ENCODE measurements at places on chromosomes 6 and 20.

GRCh38 chr6:107689951-107690642 lies 134.0 kb downstream of the SCML4 start:
- no peak for DNase-seq

DNA sequence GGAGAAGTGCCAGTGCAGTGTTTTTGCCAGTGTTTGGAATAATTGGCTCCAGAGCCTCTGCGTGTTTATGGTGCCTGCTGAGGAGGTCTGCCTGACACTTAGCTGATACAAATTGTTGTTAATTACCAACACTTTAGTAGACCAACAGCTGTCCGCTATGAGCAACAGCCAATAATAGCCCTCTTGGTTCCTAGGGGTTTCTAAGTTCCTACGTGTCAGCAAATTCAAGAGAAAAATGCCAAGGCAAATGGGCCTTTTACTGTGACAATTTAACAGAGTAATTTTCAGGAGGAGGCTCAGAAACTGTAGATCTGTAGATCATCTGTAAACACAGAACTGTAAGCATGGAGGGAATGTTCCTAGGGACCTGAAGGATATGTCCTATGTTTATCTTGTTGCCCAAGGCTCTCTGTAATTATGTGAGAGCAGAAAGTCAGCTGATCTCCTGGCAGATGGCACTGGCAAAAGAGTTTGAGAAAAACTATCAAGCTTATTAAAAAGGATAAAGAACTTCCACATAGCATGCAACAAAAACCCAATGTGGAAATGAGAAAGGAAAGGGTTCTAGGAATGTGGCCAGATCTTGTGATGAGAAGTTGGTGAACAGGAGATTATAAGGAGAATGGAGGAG lies 157.7 kb downstream of the GJA1 start:
- no peak for DNase-seq

- no peak for DNase-seq
Measured at GRCh38 chr6:121559611-121560269, 124.3 kb downstream of the GJA1 start.

DNA sequence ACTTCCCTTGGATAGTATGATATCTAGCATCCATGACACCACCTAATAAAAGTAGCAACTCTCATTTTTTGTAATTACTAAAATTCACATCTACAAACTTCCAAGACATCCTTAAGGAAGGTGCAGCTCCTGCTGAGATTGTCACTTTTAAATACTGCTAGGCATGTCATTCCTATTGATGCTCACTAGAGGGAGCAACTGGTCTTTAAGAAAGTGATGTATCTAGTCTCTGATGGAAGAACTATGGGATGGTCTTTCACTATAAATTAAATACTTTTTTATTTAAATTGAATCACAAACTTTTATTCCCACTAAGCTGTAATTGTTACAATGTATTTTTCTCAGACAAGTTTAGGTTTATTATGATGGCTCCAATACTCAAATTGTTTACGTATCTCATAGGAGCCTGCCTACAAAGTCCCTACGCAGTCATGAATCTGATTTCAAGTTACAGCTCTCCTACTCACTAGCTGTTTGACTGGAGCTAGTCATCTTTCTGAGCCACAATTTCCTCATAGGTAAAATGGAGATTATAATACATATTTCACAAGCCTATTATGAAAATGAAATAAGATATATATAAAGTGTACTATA lies 8.1 kb upstream of the TSPYL1 start:
- DNase-seq: no peak

GRCh38 chr20:45290677-45291355 lies 15.8 kb upstream of the RBPJL start:
- peak; percentile 35 for DNase-seq

GRCh38 chr6:98927534-98927933 lies 20.2 kb downstream of the FBXL4 start:
- no peak for DNase-seq

- DNase-seq: no peak
Measured at GRCh38 chr20:58649288-58650180, 1.5 kb upstream of the STX16 start.

DNA sequence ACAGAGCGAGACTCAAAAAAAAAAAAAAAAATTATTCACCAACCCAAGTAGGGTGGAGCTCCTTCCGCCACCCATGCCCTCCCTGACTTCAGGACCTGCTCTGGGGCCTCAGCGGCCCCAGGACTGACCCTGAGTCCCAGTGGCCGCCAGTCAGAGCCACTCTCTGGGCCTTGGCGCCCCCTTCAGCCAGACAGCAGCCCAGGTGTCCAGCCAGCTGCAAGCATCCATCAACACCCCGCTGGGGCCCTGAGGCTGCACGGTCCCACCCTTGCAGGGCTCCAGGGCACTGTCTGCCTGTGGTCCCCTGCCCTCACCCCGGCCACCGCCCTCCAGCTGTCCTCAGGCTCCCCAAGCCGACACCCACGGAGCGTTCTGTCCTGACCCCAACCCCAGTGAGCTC lies 11.4 kb upstream of the KCNQ2 start:
- no peak for DNase-seq

DNA sequence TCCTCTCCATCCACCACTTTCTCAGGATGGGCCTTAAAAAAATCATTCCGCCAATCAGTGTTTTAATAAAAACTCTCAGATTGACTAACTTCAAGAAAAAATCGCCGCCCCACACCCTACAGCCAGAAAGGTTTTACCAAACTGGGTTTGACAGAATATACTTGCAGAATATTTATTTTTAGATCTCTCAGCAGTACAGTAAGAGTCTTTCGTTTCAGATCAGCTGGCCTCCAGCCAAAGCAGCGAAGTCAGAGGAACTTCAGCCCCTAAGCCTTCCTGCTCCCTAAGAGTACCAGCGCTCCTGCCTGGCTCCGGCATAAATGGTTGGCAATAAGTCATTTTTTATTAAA lies 24.7 kb downstream of the TBC1D7 start:
- DNase-seq: no peak

DNA sequence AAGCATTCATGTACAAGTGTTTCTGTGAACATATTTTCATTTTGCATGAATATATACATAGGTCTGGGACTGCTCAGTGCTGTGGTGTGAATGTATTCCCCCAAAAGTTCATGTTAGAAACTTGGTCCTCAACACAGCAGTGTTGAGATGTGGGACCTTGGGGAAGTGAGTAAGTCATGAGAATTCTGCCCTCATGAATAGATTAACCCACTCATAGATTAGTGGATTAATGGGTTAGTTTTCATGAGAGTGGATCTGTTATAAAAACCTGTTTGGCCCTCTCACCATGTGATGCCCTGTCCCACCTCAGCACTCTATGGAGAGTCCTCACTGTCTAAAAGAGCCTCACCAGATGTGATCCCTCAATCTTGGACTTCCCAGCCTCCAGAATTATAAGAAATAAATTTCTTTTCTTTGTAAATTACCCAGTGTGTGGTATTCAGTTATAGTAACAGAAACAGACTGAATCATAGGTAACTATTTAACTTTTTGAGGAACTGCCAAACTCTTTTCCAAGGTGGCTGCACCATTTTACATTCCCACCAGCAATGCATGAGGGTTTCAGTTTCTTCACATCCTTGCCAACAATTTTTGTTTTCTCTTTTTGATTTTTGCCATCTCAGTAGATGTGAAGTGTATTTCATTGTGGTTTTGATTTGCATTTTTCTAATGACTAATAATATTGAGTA lies 45.3 kb downstream of the QRSL1 start:
- no peak for DNase-seq

DNA sequence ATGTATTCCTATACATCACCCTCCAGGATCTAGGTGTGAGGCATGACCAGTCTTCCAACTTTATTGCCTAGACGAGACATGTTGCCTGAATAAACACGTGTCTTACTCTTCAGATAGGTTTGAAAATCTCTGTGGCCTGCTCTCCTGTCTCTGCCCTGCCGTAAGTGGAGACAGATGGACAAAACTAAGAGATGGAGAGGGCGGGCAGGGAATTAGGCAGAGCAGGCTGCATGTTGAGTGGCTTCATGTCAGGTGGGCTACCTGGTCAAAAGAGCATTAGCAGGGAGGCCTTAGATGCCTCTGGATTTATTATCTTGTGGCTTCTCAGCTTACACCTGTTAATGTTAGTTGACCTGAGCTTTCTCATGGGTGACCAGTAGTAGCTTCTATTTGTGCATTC lies 59.0 kb upstream of the TULP4 start:
- no peak for DNase-seq

- DNase-seq: no peak
Measured at GRCh38 chr6:107129370-107129925, 14.1 kb upstream of the BEND3 start.

DNA sequence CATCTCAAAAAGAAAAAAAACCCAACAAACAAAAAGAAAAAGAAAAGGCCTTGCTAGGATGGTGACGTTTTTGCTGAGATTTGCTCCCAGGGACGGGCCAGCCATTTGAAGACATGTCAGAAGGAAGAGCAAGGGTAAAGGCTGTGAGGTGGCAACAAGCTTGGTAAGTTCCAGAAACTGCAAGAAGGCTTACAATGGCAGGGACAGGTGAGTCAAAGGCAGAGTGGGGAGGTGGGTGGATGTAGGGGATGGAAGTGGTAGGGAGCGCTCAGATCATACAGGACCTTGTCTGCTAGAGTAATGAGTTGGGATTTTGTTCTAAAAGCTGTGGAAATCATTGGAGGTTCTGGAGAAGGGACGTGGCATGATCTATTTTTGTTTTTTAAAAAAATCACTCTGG lies 4.3 kb downstream of the KIF3B start:
- DNase-seq: no peak

GRCh38 chr20:63626424-63627128 lies at the start of gene GMEB2:
Gene GMEB2 (minus strand): TSS chr20:63627101. CDS start chr20:63619397, 7,704 bp downstream.
- DNase-seq: no peak

DNA sequence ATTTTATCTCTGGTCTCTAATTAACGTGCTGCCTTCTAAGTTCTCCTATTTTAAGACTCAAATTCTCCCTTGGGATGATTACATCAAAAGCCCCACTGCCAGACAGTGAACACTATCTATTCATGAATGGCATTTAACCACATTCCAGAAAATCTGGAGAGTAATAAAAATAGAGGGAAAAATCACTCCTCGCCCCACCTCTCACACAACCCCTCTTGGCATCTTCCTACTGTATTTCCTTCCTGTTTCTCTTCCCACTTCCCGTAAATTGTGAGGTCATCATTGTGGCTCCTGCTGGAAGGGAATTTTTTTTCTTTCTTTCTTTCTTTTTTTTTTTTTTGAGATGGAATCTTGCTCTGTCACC lies 31.5 kb downstream of the RAB44 start:
- no peak for DNase-seq

DNA sequence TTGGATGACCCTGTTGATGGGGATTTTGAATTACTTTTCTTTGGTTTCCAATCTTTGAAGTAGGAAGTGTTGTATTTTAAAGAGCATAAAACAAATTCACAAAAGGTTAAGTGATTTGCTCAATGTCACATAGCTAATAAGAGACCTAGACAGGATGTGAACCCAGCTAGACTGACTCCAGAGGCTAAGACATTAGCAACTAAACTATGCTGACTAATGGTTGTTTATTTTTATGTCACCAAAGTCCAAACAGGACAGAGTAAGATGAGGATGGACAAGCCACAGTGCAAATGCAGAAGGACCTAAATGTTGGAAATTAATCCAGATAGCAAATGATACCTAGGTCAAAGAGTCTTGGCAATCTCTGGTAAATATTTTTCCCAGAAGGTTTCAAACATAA lies 38.0 kb downstream of the OGFRL1 start:
- no peak for DNase-seq

DNA sequence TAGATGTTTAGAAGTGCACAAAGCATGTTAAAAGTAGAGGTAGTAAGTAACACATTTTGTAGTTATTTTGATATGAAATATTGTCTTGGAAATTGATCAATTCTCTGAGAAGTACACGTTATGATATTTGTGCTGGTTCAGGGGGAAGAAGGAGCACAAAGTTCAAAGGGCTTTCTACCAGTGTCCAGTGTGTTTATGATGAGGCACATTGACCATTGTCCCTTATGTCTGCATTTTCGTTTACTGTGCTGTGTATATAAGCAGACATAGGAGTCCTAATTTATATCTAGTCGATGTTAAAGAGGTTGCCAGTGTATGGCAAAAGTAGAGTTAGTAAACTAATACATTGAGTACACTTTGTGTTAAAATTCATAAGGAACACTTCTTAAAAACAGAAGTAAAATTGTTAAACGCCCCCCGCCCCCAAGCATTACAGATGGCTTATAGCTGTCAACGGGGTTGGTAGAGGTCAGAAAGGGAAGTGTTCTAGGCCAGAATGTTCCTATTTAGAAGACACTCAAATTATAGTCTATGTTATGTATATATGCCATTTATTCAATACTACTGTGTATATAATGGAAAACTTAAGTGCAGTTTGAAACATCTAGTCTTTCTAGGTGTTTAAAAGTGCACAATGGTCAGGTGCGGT lies 13.3 kb upstream of the HMGN4 start:
- DNase-seq: no peak

GRCh38 chr20:38890497-38890818 lies 35.8 kb upstream of the FAM83D start:
- no peak for DNase-seq

DNA sequence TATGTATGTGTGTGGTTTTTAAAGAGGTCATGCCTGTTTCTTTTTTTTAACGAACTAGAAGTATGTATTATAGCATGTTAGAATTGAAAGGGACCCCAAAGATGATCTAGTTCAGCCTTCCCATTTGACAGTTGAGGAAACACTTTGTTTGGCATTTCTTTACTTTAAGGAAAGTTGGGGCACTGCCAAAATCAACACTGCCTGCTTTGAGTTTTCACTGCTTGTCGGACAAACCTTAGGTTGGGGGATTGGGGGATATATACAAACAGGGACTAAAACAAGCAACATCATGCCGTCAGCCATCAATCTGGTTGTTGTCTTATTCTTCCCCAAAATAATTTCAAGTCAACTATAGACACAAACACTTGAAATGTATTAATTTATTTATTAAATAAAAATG lies 14.1 kb upstream of the CALHM6 start:
- DNase-seq: no peak

GRCh38 chr6:141484711-141485110 lies 648.0 kb upstream of the GJE1 start:
- DNase-seq: no peak

DNA sequence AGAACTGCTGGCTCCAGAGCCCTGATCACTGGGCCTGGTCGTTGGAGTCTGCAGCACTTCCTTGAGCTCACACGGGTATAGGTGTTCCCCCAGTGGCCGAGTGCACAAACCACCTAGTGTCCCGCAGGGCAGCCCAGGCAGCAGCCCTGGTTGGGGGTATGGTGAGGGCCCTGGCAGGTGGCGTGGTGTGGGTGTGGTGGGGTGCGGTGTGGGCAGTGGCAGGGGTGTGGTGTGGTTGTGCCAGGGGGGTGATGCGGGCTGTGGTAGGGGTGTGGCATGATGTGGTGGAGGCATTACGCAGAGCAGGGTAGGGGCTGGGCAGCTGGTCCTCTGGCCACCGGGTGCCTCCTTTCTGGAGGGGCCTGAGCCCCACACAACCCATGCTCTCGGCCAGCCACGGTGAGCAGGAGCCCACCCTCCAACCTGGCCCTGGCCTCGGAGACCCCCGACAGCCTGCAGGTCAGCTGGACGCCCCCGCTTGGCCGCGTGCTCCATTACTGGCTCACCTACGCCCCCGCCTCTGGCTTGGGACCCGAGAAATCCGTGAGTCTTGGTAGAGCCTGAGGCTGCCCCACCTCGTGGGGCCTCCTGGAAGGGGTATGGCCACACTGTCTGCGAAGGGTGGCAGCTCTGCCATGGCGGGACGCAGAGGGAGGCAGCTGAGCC lies 20.5 kb downstream of the COL20A1 start:
- no peak for DNase-seq

- DNase-seq: no peak
Measured at GRCh38 chr20:49594143-49594930, 26.4 kb upstream of the PTGIS start.
